ENCODE measurements at places on chromosomes 12 and 14. TPM values are rescaled to one million over a fixed set of nuclear protein-coding genes. Genes with fewer than 3 reads are reported as not detected.

GRCh38 chr14:64112867-64113678 is 181.1 kb downstream of the ESR2 start:
- no peak for DNase-seq

Gene MAP4K5
- total RNA-seq, result 24.7 TPM

Gene AMDHD1
- total RNA-seq, result not detected

Gene TGFB3
- 2.3 TPM for total RNA-seq

DNA sequence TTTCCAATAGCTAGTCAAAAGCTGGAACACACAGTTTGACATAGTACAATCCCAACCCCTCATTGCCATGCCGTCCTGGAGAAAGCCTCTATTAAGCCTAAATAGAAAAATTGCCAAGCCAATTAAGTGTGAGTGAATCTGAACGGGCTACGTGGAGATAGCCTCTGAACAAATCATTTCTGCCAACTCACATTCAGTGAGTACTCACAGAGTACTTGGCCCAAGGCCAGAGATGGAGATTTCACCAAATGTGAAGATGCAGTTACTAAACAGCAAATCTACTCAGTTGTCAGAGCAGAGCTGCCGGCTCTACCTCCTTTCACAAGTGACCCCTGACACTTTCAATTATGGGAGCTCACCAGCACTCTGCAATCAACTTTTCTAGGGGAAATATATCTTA is 350.0 kb downstream of the GALC start:
- DNase-seq, result no peak

GRCh38 chr12:52649066-52649465 is 2.9 kb downstream of the KRT2 start:
- no peak for DNase-seq

DNA sequence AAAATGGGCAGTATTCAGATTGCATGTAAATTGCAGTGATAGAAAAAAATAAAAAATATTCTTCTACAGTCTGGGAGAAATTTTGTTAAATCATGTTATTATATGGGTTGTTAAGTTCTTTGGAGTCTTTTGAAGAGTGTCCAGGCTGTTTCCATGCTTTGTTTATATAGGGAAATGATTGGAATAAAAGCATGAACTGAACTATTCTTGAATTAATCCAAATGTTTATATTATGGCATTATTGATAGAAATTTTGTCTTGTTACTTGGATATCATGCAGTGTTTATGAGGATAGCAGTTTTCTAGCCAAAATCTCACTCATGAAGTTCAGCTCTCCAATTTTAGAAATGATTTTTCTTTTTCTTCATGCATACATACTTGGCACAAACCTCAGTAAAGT is 108.2 kb upstream of the NAV3 start:
- no peak for DNase-seq

- no peak for DNase-seq
These were observed 12.3 kb downstream of the GTF2A1 start for GRCh38 chr14:81208489-81208888.

Gene BCL7A
- 19.9 TPM for total RNA-seq

- DNase-seq, result no peak
These were observed 27.4 kb downstream of the DNM1L start for GRCh38 chr12:32706335-32707024.

Gene SAMD4A
- total RNA-seq, result 6.8 TPM

Gene MGAT4C
- total RNA-seq, result not detected

Gene RFLNA
- not detected for total RNA-seq

DNA sequence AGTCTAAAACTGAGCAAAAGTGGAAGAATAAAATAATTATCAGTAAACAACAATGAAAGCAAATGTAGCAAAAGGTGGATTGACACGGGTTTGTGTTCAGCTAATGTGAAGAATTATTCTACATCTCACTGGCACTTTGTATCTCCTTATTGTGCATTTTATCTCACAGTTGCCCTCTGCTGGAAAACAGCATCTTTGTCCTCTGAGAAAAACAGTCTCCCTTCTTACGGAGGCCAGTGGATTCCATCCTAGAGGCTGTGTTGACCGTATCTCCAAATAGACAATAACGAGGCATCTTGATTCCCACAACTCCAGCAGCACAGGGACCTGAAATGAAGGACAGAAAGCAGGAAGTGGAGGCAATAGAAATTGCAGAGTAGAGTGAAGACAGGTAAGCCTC is 51.3 kb upstream of the PLBD1 start:
- DNase-seq, result no peak

DNA sequence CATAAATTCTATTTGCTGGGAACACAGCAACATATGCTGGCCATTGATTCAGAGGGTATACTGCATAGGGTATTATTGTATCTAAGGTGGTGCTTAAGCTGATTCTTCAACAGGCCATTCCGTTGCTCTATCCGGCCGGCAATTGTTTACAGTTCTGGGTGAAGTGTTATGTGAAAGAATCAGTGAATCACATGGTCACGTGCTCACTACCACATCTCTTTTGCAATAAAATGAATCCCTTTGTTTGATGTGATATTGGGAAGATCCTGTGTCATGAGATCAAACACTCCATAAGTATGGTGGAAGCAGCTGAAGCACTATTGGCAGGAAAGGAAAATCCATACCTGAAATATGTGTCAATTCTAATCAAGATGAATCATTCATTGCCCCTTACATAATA is 7.6 kb upstream of the USP15 start:
- DNase-seq, result no peak

DNA sequence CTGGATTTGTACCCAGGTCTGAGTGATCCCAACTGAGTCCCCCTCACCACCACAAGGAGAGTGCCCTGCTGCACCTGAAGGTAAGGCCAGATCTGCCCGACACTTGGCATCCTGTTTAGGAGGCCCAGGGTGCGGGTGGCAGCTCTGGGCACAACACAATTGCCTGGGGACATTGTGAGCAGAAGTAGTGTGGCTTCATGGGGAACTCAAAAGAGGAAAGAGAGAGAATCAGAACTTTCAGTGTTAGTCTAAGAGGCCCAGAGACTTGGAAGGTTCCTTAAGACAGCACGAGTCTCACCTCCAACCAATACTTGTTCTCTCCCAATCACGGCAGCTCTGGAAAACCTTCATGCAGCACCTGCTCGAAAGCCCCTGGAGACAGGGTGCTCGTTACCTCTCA is 6.6 kb upstream of the SLC8B1 start:
- no peak for DNase-seq

GRCh38 chr14:97408503-97408902 is 611.3 kb downstream of the VRK1 start:
- DNase-seq, result no peak
